Mesothelial cell of epicardium (in vitro differentiated cells): ENCODE measurements at places on chromosomes 2 and 18. TPM values are rescaled to one million over a fixed set of nuclear protein-coding genes. Genes with fewer than 3 reads are reported as not detected.

- DNase-seq, result peak; percentile 57
Observed at GRCh38 chr2:217713395-217714286, 289.2 kb downstream of the TNS1 start.

The CTAGE1 gene
- 0.07 to 0.13 TPM (median 0.11 TPM) in 3 replicates for total RNA-seq

DNA sequence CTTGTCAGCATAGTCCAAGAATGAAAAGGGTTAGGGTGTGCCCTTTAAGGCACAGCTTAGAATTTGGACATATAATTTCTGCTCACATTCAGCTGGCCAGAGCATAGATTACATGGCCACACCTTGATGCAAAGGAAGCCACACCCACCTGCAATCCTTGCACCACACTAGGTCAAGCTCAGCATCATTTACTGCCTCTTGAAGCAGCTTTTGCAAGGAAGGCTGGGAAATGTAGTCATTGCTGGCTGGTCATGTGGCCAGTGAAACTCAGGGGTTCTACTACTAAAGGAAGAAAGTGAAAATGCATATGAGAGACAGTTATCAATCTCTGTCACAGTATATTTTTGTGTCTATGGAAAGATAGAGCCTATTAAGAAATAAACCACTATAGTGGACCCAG is 159.3 kb downstream of the GFPT1 start:
- no peak for DNase-seq

The SPC25 gene
- total RNA-seq, result 9.1 to 10.3 TPM (median 10.1 TPM) in 3 replicates

DNA sequence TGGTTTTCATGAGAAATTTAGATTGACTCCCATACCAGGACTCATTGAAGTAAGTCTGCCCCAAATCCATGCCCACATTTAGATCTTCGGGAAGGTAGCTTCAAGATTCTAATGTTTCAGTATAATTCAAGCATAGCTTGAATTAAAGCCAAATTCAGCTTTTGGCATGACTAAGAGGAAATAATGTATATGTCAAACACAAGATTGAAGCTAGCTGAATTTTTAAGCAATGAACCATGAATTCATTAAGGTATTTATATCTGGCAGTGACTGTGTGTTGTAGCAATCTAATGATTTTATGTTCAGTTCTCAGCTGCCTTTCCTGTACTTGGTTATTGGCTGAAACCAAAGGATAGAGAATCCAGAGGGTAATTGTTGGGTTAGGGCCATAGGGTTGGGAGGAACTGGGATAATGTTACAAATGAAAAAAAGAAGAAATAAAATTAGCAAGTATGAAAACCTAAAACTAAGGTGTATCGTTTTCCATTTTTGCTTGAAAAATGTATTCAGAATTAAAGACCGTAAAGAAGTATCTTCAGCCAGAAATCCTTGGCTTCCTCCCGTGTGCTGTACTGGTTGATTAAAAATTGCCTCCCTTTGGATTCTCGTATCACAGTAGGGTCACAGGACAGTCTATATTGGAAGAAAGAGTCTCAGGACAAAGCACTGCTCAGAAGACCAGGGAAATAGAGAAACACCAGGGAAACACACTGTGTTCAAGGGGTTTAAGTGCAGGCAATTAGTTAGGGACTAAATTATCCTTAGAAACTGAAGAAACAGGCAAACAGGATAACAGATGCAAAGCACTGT is 119.0 kb upstream of the FN1 start:
- DNase-seq, result no peak

DNA sequence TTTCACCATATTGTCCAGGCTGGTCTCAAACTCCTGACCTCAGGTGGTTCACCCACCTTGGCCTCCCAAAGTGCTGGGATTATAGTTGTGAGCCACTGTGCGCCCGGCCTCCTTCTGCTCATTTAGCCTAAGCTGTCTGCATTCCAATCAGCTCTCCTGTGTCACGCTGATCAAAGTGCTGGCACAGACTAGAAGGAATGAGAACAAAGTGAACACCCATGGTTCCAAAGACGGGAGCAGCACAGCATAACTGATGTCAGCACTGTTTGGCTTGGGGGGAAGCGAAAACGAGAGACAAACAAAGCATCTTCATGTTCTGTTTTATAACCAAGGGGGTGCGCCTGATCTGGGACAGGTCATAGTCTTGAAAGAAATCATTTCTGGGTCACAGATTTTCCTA is 43.3 kb downstream of the DIPK1C start:
- DNase-seq, result no peak

DNA sequence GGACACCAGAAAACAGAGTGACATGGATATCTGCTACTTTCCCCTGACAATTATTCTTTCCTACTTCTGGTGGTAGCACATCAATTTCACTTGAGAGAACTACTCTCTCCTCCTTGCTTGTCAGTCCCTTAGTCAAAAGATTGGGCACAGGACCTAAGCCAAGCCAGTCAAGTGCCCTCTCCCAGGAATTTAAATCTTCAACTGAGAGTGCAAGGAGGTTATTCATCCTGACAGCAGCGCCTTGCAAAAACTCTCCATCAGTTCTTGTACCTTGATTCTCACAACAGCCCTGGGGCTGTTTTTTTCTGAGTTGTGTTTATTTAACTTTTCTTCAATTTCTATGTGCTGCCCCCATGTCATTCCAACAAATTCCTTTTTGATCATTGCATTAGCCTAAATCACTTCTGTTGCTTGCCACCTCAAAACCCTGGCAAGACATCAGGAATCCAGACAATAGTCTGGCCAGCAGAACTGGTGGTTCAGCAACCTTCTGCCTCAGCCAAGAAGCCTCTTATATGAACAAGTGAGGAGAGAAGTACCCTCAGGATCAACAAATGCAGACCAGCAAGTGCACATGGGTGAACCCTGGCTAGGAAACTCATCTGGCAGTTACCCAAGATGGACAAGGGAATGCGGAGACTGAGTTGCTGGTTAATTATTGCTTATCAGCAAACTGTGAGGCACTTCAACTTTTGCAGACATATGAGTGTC is 19.4 kb downstream of the COL4A3 start:
- no peak for DNase-seq

GRCh38 chr2:171763602-171764001 is 76.3 kb downstream of the DYNC1I2 start:
- no peak for DNase-seq

The POTEC gene
- total RNA-seq, result not detected in 3 replicates

DNA sequence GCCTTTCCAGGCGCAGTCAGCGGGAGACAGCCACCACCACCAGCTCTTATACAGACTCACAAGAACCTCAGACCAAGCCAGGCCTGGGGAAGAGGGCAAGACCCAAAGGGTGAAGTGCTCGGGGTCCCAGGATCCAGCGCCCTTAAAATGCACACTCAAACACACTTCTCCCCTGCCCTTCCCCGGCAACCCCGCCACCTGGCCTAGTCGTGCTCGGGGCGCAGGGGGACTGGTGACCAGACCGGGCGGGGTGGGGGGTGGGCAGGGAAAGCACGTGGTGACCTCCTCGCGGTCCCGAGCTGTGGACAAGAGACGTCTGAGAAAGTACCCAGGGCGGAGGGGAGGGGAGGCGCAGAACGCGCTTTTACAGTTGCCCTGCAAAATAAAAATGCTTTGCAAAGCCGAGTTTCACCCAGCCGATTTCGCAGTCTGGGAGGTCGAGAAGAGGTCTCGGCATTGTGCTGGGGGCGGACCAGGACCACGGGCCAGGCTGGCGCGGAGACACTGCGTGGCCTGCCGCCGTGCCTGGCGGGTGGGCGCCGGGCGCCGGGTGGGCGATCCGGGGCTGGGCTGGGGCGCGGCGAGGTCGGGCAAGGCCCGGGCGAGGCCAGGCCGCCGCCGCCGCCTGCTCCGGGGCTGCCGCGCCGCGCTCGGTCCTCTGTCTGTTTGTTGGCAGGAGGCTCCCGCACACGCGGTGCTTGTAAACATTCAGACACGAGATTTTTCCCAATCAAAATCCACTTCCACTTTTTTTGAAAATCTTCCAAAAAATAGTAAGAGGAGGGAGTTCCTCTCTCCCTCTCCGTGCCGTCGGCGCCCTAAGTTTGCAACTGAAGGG is 2.0 kb downstream of the BCL11A start:
- DNase-seq, result no peak

The NT5C1B gene
- 0.29 TPM in 1 of 3 replicates, not detected in the others for total RNA-seq

GRCh38 chr18:5317186-5317585 is 21.7 kb upstream of the ZBTB14 start:
- no peak for DNase-seq
